ENCODE measurements at places on chromosomes 4 and X. TPM values are rescaled to one million over a fixed set of nuclear protein-coding genes. Genes with fewer than 3 reads are reported as not detected.

The FOXR2 gene
- total RNA-seq = not detected

The IL3RA gene
- total RNA-seq = not detected

The ADH7 gene
- 2.0 TPM for total RNA-seq

The CBR4 gene
- total RNA-seq = 10.4 TPM

The PNMA6E gene
- total RNA-seq = not detected

The GPR82 gene
- not detected for total RNA-seq

The HERC5 gene
- total RNA-seq = 6.0 TPM

The PKD2 gene
- total RNA-seq = 56.4 TPM

The TLR3 gene
- total RNA-seq = 7.8 TPM

Data from smooth muscle cell of trachea (primary cell).